ENCODE measurements at places on chromosomes 2 and 18. TPM values are rescaled to one million over a fixed set of nuclear protein-coding genes. Genes with fewer than 3 reads are reported as not detected.

UGT1A10 gene
- not detected for polyA plus RNA-seq

LYG2 gene
- polyA plus RNA-seq = 1.0 TPM

GRCh38 chr2:200090683-200091082, 135.3 kb downstream of the MAIP1 start:
- DNase-seq = no peak

- no peak for DNase-seq
These were observed 68.5 kb upstream of the STK17B start for GRCh38 chr2:196239622-196240587.

PAPOLG gene
- 26.9 TPM for polyA plus RNA-seq

DNA sequence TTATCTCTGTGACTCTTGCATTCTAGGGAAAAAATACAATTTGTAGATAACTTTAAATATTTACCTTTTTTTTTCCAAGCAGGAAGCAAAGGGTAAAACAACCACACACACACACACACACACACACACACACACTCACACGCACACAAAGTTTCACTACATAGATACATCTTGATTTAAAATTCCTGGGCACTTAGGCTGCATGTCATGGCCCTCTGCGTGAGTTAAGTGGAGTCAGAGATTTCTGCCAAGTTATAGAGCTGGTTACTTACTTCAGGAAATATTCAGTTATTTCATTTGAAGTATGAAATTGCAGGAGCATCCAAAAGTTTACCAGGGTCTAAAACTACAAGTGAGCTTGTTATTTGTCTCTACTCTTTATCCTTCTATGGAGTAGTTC, 612.0 kb downstream of the IRS1 start:
- DNase-seq = no peak

- DNase-seq = no peak
These were observed 75.2 kb downstream of the SEPTIN10 start for GRCh38 chr2:109538546-109538945.

Measured in left kidney (tissue), 8 donors.